ENCODE measurements at places on chromosomes 1 and 21. TPM values are rescaled to one million over a fixed set of nuclear protein-coding genes. Genes with fewer than 3 reads are reported as not detected.

FCRLB gene
- total RNA-seq = not detected

INSRR gene
- total RNA-seq = 0.07 TPM

KRTAP26-1 gene
- total RNA-seq = not detected

S100A8 gene
- total RNA-seq = not detected

ELAVL4 gene
- not detected for total RNA-seq

FAM110D gene
- total RNA-seq = not detected

GGPS1 gene
- 36.1 TPM for total RNA-seq

KIAA0040 gene
- total RNA-seq = 23.4 TPM

SYT2 gene
- total RNA-seq = not detected

MPL gene
- not detected for total RNA-seq

SMIM11 gene
- total RNA-seq = 19.2 TPM

SH2D5 gene
- not detected for total RNA-seq

TEKT2 gene
- not detected for total RNA-seq

GUCA2B gene
- total RNA-seq = not detected

CTTNBP2NL gene
- 3.4 TPM for total RNA-seq

SERINC2 gene
- not detected for total RNA-seq

RNU1-3 gene
- total RNA-seq = 1,082 TPM

DNTTIP2 gene
- total RNA-seq = 64.9 TPM

FAM72C gene
- total RNA-seq = 30.6 TPM

GBP7 gene
- not detected for total RNA-seq
